Stimulated activated CD8-positive, alpha-beta memory T cell treated with anti-CD3 and anti-CD28 coated beads, Interleukin-7, amount 100 ng/mL, for 48 hours (primary cell): ENCODE measurements at places on chromosomes 16 and 17.

DNA sequence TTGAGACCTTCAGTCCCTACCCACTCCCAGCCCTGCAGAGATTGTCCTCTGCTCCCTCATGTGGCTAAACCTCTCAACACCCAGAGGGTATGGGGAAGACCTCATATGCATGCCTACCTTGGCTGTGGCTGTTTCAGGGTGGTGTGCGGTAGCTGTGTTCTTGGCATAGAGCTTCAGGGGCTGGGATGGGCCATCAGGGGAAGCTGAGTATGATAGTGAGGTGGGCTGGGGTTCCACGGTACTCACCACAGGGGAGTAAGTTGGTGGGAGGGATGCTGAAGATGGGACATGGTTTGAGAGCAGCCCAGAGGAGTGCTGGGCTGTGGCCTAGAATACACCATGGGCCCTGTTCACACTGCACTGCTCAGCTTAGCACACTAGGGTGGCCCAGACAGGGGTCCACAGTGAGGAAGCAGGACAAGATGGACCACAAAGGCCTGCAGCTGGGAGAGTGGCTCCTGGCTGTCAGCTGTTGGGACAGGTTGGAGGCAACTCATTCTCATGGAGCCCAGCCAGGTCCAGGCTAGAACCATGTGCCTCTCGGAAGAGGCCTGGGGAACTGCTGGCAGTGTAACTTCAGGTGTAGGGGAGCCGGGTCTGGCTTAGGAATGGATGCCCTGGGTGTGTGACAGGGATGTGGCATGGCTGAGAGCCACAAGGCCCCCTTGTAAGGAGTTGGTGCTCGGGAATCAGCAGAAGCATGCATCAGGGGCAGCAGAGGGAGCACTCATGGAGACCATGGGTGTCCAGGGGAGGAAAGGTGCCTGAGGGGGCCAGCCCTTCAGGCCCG lies 3.1 kb downstream of the MFAP4 start:
- DNase-seq: no peak

DNA sequence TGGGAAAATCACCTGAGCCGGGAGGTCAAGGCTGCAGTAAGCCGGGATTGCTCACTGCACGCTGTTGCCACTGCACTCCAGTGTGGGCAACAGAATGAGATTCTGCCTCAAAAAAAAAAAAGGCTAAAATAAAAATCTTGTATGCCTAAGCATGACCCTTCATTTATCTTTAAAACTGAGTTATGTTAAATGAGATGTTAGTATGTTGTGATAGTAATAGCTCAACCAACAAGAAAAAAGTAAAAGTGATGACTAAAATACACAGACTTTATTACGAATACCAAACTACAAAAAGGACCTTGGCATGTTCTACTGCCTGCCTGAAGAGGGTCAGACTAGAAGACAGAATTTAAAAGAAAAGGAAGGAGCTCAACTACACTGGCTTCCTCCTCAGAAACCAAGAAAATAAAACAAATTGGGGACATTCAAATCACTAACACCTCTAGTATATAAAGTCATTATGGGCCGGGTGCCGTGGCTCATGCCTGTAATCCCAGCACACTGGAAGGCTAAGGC lies 4.4 kb downstream of the SMURF2 start:
- DNase-seq: no peak

GRCh38 chr17:31721291-31722025 lies 137.6 kb downstream of the COPRS start:
- no peak for DNase-seq

GRCh38 chr16:76670125-76670857 lies 393.1 kb downstream of the CNTNAP4 start:
- DNase-seq: no peak

GRCh38 chr16:27464626-27465482 lies 62.9 kb downstream of the IL21R start:
- DNase-seq: no peak

DNA sequence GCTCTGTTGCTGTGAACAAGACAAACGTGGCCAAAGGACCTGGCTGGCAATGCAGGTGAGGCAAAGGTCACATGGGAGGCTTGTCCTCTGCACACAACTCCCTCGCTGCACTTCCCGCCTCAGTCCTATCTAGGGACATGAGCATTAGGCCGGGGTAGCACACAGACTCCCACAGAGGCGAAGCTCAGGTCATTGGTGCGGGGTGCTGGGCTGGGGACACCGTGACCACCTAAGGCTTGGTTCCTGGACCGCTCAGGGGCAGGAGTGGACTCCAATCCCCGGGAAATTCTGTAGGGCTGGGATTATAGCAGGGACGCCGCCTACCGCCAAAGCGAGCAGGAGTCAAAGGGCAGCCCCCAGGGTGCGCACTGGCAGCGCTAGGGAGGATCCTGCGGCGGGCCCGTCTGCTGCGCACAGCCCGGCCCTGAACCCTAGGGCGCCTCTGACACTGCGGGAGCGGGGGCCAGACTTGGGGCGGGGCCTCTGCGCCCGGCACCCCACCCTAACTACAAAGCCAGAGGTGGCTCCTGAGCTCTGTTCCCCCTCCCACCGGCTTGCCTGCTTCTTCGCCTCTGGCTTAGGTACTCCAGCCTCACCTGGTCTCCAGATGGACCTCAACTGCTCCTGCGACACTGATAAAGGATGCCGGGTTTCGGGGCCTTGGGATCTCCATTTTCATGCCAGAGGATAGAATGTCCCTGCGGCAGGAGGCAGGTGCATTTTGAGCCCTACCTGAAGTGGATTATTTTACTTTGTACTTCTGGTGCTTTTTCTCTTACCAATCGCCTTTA lies 3.9 kb upstream of the MT1B start:
- DNase-seq: no peak

GRCh38 chr17:57735230-57735629 lies 9.9 kb downstream of the CCDC182 start:
- no peak for DNase-seq

DNA sequence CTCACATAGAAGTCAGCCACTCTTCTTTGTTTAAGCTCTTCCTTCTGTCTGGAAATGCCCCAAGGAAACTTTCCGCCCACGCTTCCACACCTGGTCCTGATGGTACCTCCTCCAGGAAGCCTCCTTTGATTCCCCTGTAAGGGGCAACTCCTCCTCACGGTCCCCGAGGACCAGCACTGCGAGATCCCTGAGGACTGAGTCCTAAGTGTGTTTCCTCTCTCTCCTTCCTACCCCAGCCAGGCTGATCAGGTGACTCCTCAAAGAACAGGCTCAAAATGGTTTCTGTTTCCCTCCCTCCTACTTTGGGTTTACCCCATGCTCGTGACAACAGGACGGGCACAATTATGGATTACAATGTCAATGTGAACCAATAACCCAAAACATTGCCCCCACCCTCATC lies 63.0 kb upstream of the MED9 start:
- DNase-seq: no peak

GRCh38 chr17:82105882-82106687 lies 8.0 kb upstream of the FASN start:
- peak; percentile 61 for DNase-seq

- no peak for DNase-seq
These were observed 3.6 kb upstream of the XAF1 start for GRCh38 chr17:6752068-6752909.

DNA sequence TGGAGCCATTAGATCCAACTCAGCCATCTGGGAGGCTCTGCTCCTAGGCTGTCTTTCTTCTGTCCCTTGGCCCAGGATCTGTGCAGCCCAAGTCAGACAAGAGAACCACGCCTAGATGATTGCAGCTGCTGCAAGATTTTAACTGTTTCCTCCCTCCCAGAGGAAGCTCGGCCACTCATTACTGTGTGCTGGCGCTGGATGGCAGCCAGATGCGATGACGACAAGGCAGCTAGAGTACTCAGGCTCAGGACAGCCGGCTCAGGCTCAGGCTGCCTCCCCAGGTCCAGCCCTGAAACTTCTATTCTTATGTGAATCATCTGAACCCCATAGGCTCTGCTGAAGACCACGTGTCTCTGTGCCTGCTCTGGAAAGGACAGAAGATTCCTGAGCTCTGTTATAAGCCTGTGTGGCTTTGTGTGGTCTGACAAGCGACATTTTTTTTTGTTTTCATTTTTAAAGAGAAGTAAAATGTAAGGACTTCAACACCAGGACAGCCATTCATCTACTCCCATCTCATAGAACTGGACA lies 32.1 kb upstream of the FBXW10B start:
- DNase-seq: peak; percentile 9

DNA sequence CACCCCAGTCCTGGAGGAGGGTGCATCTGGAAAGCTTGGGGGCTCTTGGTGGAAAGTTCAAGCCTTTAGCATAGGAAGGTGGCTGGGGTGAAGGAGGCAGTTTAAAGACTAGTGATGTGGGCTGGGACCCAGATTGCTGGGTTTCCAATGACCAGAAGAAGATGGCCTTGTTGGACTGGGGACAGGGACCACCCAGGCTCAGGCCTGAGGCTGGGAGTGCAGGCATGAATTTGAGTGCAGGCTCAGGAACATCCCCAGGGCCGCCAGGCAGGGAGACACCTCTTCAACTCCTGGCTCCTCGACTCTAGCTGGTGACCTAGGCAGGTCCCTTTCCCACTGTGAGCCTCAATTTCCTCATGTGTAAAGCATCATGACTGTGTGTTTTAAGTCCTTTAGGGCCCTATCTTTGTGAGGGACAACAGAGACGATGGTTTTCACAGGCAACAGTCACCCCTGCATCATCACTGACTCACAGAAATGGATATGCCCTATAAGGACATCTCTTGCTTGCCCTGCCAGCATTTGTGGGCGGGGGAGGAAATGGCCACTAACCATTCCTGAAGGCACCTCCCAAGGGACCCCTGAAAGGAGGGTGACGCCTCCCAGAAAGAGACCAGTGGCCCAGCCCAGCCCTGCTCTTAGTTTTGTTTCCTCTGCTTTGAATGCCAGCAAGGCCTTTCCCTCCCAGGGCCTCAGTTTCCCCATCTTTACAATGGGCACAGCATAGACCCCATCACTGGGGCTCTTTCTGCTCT lies 11.1 kb downstream of the NLRC5 start:
- peak; percentile 76 for DNase-seq

- DNase-seq: no peak
These were observed 12.3 kb downstream of the CACNG4 start for GRCh38 chr17:66976781-66977201.

DNA sequence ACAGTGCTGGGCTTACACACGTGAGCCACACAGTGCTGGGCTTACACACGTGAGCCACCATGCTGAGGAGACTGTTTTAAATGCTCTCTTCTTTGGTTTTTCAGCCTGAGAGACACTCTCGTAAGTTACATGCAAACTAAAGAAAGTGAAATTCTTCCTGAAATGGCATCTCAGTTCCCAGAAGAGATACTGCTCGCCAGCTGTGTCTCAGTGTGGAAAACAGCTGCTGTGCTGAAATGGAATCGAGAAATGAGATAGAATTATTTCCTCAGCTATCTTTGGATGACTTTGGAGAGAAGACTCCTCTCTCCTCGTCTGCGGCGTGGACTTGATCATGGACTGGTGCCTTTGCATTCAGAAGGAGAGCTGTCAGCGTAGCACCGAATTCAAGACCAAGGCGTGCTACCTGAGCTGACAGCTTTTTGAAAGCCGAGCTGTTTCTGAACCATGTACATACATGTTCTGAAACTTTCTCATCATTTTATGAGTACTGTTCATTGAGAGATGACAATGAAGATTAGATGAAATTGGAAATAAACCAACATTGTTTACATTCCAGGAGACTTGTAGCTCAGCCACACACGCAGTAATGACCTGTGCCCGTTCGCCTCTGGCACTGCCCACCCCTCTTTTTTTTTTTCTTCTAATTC lies 21.6 kb upstream of the ENDOV start:
- no peak for DNase-seq

GRCh38 chr17:51741458-51741857 lies 417.1 kb downstream of the CA10 start:
- no peak for DNase-seq

- DNase-seq: peak; percentile 31
These were observed 69.6 kb upstream of the ZNF750 start for GRCh38 chr17:82909322-82909904.

DNA sequence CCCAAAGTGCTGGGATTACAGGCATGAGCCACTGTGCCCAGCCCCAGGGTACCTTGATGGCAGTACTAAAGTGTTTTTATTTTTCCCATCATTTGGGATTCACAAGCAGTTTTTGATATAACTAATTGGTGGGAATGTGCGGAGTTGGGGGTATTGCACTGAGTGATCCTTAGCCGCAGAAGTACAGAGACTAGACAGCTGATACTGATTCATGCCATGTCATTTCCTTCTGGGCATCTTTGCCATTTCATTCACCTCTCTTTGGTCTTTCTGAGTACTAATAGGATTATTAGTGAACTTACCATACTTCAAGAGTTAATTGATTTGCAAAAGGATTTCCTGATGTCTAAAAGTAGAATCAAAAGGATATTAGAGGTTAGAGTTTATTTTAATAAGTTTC lies 9.7 kb downstream of the NMT1 start:
- no peak for DNase-seq

DNA sequence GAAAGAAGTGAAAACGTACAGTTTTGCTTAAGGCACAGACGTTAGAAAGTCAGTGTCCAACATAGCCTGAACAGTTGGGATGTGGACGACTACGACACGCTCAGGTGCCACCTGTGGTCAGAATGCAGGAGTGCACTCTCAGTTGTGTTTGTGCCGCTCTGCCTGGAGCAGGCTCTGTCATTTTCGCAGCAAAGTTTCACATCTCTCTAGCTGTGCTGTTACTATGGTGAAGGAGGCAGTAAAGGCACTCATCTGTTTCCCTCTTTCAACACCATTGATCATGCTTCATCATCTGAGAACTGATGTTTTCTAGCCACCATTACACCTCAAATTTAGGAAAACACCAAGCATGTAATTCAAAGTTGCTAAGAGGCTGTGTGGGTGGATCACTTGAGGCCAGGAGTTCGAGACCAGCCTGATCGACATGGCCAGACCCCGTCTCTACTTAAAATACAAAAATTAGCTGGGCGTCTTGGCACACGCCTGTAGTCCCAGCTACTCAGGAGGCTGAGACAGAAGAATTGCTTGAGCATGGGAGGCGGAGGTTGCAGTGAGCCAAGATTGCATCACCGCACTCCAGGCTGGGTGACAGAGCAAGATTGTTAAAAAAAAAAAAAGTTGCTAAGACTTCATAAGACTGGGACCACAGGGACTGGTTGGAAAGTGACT lies 44.9 kb upstream of the DNAJA2 start:
- DNase-seq: no peak

DNA sequence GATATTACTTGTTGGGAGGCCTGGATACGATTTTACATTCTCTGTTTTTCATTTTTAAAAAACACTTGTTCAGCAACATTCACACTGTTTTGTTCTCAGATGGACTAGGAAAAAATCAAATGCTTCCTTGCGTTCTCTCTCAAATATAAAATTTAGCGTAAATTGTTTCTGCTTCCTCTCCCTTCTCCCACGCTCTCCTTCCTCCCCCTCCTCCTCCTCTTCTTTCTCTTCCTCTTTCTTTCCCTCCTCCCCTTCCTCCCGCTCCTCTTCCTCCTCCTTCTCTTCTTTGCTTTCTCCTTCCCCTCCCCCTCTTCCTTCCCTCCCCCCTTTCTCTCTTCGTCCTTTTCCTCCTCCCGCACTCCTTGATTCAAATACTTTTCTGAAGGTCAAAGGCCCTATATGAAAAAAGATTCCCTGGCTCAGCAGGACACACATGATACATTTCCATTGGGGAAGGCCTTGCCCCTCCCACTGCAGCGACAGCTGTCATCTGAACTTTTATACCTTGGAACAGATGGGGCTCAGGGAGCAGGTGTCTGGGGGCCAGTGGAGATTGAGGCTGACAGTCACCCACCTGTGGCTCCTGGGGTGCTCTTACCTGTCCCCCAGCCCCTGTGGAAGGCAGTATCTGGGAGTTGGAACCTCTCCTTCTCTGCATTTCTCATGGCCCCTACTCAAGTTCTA lies 99.4 kb upstream of the SDK2 start:
- no peak for DNase-seq
